Caco-2 (cell line): ENCODE measurements at places on chromosomes 6 and 20. TPM values are rescaled to one million over a fixed set of nuclear protein-coding genes. Genes with fewer than 3 reads are reported as not detected.

SLC32A1 gene
- not detected in 2 replicates for total RNA-seq

MUC21 gene
- total RNA-seq: not detected in 2 replicates

HNF4A gene
- 256 and 292 TPM in 2 replicates for total RNA-seq

TP53TG5 gene
- total RNA-seq: not detected in 2 replicates

ZBP1 gene
- not detected in 2 replicates for total RNA-seq

DYNLT2 gene
- total RNA-seq: 2.4 and 2.6 TPM in 2 replicates

FILIP1 gene
- 0.07 TPM in 1 of 2 replicates, not detected in the other for total RNA-seq

CENPQ gene
- 12.4 and 13.4 TPM in 2 replicates for total RNA-seq

GNRH2 gene
- total RNA-seq: 0.74 TPM in 1 of 2 replicates, not detected in the other

TPBG gene
- total RNA-seq: 4.0 and 4.3 TPM in 2 replicates

C6orf118 gene
- not detected in 2 replicates for total RNA-seq

NR2E1 gene
- total RNA-seq: 1.3 and 1.4 TPM in 2 replicates

MRPS10 gene
- total RNA-seq: 32.3 and 38.6 TPM in 2 replicates

PREX1 gene
- 7.7 and 9.5 TPM in 2 replicates for total RNA-seq

NMBR gene
- not detected in 2 replicates for total RNA-seq

HLA-DMB gene
- not detected in 2 replicates for total RNA-seq

MEI4 gene
- not detected in 2 replicates for total RNA-seq

RPN2 gene
- total RNA-seq: 789 and 838 TPM in 2 replicates

PKIB gene
- 18.6 and 18.8 TPM in 2 replicates for total RNA-seq

STMN3 gene
- 27.4 and 27.9 TPM in 2 replicates for total RNA-seq

ELOVL4 gene
- 0.56 and 0.68 TPM in 2 replicates for total RNA-seq

PRRT1 gene
- total RNA-seq: 2.0 and 3.6 TPM in 2 replicates

BANF2 gene
- 2.1 and 3.0 TPM in 2 replicates for total RNA-seq

BPIFB1 gene
- total RNA-seq: not detected in 2 replicates

ZSCAN9 gene
- total RNA-seq: 13.7 and 13.9 TPM in 2 replicates

SPATA25 gene
- total RNA-seq: 6.7 and 7.3 TPM in 2 replicates

POLR1C gene
- total RNA-seq: 43.7 and 45.1 TPM in 2 replicates

SIRPA gene
- 31.6 and 33.3 TPM in 2 replicates for total RNA-seq

MUCL3 gene
- total RNA-seq: 0.16 TPM in 1 of 2 replicates, not detected in the other

CD40 gene
- not detected in 2 replicates for total RNA-seq

AKAP12 gene
- 0.93 and 1.2 TPM in 2 replicates for total RNA-seq

MAFB gene
- 0.88 and 1.2 TPM in 2 replicates for total RNA-seq

TSBP1 gene
- not detected in 2 replicates for total RNA-seq

PHACTR3 gene
- 0.11 TPM in 1 of 2 replicates, not detected in the other for total RNA-seq

RBM24 gene
- total RNA-seq: not detected in 2 replicates

JPH2 gene
- total RNA-seq: 10.5 and 11.1 TPM in 2 replicates

PRSS35 gene
- 72.0 and 85.0 TPM in 2 replicates for total RNA-seq

FAM83C gene
- total RNA-seq: 0.09 TPM in 1 of 2 replicates, not detected in the other

CST1 gene
- 319 and 499 TPM in 2 replicates for total RNA-seq

KIAA0408 gene
- not detected in 2 replicates for total RNA-seq

ADAM33 gene
- total RNA-seq: 0.12 and 0.23 TPM in 2 replicates

CLPSL1 gene
- total RNA-seq: not detected in 2 replicates

CGA gene
- total RNA-seq: not detected in 2 replicates

LY6G6C gene
- 0.88 and 1.3 TPM in 2 replicates for total RNA-seq

SYCP2L gene
- 0.12 and 0.20 TPM in 2 replicates for total RNA-seq

VSTM2L gene
- total RNA-seq: 0.16 TPM in 1 of 2 replicates, not detected in the other

NOX3 gene
- not detected in 2 replicates for total RNA-seq

METTL24 gene
- 0.28 TPM in 1 of 2 replicates, not detected in the other for total RNA-seq

GTSF1L gene
- total RNA-seq: not detected in 2 replicates

TRIM15 gene
- total RNA-seq: 5.2 and 6.9 TPM in 2 replicates

EDN1 gene
- total RNA-seq: 13.5 and 14.0 TPM in 2 replicates

MUC22 gene
- total RNA-seq: not detected in 2 replicates

OR2H1 gene
- not detected in 2 replicates for total RNA-seq

TNNC2 gene
- total RNA-seq: not detected in 2 replicates

PTCHD4 gene
- total RNA-seq: not detected in 2 replicates

CFAP61 gene
- not detected in 2 replicates for total RNA-seq

NAPB gene
- 9.4 and 10.1 TPM in 2 replicates for total RNA-seq

ASIP gene
- not detected in 2 replicates for total RNA-seq
